ENCODE measurements at places on chromosomes 2 and 18.

DNA sequence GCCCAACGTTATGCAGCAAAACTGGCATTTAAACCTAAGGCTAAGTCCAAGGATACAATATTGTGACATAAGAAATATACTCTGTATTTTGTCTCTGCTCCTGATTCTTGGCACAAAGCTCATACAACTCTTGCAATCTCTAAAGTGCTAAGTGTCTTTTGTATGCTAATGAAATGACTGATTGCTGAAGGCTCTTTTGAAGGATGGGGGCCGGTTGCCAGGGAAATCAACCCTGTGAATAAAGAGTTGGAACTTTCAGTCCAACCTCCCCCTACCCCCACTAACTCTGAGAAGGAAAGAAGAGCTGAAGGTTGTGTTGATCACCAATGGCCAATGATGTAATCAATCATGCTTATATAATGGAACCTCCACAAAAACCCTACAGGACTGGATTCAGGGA, 40.3 kb downstream of the SESTD1 start:
- DNase-seq: no peak

GRCh38 chr2:68385220-68385906, 20.3 kb downstream of the PLEK start:
- DNase-seq: peak; percentile 73

DNA sequence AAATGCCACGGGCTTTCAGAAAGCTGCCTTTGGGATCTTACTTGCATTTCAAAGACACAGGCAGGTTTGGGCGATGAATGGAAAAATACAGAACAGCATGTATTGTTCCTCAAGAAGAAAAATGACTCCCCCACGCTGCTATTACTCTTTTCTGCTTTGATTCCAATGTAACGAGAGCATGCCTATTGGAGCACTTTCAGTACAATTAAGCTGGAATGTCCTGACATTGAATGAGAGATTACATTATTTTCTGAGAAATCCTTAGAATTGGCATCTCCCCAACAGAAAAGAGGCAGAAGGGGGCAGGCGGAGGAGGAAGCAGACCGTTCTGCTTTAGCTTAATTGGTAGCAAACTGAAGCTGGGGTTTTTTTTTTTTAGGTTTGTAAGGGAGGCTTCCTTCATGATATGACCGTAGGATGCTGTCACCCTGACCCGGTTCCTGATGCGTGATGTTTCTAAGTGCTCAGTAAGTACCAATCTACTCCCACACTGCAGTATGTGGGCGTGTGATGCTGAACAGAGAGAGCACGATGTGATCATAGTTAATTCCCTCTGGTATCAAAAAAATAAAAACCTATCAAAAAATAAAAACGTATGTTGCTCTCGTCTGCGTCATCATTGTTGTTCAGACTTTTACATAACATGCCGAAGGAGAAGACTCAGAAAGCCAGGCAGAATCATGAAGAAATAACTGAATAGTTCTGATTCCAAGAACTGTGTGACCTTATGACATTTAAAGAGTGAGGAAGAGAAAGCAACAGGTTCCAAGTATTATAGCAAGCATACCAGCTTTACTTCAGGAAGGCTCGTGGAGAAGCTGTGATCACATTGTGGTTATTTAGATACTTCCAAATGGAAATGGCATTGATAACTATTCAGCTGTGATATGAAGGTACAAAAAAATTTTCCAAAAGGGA, 40.5 kb downstream of the LONRF2 start:
- peak; percentile 30 for DNase-seq

DNA sequence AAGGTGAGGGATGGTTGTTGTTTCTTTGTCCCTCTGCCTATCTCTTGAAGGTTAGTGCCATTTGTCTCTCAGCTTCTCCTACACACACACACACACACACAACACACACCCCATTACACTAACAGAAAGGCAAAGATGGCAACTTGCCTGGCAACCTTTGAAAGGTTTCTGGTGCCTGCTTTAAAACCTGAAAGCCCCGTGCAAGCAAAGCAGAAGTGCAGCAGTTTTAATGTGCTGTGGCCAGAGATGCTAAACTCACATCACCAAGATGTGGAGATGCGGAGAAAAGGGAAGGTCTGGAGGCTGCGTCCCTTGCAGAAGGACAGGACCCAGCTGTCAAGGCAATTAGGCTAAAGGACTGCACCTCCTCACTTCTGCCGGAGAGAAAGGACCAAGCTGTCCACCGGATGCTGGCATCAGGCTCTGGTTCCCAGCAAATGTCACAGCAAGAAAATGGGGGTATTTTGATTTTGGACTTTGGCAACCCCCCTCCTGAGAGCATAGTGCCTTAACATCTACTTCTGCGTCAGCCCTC, 196.4 kb downstream of the ARL4C start:
- DNase-seq: no peak

DNA sequence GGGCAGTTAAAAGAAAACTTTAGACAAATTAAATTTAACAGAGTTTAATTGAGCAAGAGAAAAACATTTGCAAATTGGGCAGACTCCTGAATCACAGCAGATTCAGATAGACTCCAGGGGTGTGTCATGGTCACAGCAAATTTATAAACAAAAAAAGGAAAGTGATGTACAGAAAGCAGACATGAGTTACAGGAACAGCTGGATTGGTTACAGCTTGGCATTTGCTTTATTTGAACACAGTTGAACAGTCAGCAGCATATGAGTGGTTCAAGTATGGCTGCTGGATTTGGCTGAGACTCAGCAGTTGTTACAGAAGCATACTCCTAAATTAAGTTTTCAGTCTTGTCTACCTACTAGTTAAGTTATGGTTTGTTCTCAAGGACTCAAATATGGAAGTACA, 82.3 kb upstream of the NYAP2 start:
- DNase-seq: no peak

DNA sequence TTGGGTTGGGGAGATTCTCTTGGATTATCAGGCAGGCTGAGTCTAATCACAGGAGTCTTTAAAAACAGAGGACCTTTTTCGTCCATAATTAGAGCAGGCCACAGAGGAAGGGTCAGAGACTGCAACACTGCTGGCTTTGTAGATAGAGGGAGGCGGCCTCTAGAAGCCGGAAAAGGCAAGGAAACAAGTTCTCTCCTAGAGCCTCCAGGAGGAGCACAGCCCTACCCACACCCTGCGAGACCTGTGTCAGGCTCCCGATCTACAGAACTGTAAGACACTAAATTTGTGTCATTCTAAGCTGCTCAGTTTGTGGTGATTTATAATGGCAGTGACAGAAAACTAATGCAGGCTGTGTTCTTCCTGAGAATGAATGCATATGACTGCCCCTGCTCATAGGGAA, 15.3 kb downstream of the ID2 start:
- DNase-seq: no peak

DNA sequence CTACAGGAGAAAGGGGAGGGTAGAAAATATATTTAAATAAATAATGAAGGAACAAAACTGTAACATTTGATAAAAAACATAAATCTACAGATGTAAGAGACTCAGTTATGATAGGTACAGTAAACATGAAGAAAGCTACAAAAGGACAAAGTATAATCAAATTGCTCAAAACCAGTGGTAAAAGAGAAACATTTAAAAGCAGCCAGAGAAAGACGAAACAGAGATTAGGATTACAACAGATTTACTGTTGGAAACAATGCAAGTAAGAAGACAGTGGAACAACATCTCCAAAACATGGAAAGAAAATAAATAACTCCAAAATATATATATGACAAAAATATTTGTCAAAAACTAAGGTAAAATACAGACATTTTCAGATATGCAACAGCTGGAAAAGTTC, 307.7 kb upstream of the REV1 start:
- DNase-seq: no peak

GRCh38 chr18:50654658-50655550, 95.0 kb downstream of the MAPK4 start:
- no peak for DNase-seq

- DNase-seq: no peak
Observed at GRCh38 chr18:70086085-70086484, 119.4 kb downstream of the RTTN start.

- DNase-seq: peak; percentile 98
Observed at GRCh38 chr2:171687287-171688128, at the start of gene DYNC1I2. Gene DYNC1I2 (plus strand): TSS chr2:171687469. CDS start chr2:171690156, 2,687 bp downstream.

- DNase-seq: no peak
Observed at GRCh38 chr2:182266909-182267308, 159.9 kb downstream of the PDE1A start.

Data from KBM-7 (cell line).